ENCODE measurements at places on chromosomes 2 and 18. TPM values are rescaled to one million over a fixed set of nuclear protein-coding genes. Genes with fewer than 3 reads are reported as not detected.
A peak's percentile ranks its signal among the peaks of the same experiment; 100 is the strongest.

- DNase-seq = no peak
Measured at GRCh38 chr18:55268151-55268601, 308.9 kb upstream of the CCDC68 start.

DNA sequence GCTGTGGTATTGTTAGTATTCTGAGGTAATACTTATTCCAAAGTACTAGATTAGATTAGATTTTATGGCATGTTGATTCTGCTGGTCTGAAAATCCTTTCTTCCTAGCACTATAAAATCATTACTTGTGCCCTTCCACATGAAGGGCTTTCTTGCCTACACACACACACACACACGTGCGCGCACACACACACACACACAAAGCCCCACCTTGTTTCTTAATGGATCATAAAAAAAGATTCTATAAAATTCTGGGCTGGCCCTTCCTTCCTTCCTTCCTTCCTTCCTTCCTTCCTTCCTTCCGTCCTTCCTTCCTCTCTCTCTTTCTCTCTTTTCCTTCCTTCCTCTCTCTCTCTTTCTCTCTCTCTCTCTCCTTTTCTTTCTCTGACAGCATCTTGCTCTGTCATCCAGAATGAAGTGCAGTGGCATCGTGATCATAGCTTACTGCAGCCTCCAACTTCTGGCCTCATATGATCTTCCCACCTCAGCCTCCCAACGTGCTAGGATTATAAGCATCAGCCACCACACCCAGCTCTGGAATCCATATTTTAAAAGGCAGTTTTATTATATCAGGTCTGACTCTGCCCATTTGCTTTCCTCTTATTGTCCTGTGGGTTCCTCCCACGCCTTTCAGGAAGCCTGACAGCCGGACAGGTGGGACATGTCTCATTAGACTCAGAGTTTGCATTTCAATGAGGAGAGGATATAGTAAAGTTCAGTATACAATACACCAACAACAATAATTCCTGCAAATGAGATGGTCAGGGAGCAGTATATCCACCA lies 321.1 kb downstream of the PIK3C3 start:
- no peak for DNase-seq

The NCKAP5 gene
- 0.43 TPM for total RNA-seq

- DNase-seq = no peak
Measured at GRCh38 chr18:54792079-54792478, 36.2 kb upstream of the RAB27B start.

DNA sequence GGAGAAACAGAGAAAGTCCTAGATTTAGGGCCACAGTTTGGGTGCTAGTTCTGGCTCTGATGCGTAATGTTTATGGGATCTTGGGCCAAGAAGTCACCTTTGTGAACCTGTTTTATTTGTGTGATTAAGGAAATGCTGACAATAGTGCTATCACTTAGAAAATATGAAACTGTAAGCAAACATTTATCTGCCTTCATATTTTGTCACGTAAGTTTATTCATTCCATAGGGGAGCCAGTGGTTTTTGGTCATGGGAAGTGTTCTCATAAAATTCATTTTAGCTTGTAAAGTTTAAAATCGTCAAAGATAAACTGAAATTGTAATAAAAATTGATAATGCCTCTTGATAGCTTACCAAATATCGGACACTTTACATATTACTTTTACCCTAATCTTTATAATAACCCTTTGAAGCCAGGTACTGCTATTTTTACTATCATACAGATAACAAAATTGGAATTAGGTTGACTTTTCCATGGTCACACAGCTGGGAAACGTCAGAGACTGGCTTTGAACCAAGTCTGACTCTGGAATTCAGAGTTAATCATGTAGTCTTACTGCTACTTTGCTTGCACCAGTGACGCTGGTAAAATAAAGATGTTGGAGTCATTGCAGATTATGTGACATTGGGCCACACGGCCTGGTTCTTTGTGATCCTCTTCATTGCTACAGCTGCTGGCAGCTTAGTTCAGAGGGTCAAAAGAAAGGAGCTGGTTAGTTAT lies 99.7 kb downstream of the ICA1L start:
- no peak for DNase-seq

- no peak for DNase-seq
Measured at GRCh38 chr2:238260883-238261282, 21.0 kb upstream of the HES6 start.

GRCh38 chr2:210252699-210253606 lies 27.7 kb upstream of the ACADL start:
- DNase-seq = no peak

DNA sequence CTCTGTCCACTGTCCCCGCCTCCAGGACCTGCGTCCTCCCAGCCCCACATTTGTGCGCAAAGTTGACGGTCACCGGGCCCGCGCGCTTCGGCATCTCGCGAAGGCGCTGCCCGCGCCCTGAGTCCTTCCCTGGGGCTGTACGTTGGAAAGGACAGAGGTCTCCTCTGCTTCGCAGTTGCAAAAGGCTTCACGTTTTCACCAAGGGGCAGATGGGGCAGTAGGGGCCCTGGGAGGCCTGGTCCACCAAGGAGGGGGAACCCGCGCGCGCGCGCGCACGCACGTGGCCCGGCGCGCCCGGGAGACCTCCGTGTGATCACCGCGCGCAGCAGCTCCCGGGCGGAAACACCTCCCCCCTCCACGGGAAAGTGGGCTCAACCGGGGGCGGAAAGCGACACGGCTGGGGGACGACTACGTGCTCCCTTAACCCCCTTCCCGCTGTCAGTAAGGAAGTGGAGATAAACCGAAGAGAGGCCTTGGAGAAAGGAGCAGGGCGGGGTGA lies 21.9 kb downstream of the TEX44 start:
- DNase-seq = no peak

DNA sequence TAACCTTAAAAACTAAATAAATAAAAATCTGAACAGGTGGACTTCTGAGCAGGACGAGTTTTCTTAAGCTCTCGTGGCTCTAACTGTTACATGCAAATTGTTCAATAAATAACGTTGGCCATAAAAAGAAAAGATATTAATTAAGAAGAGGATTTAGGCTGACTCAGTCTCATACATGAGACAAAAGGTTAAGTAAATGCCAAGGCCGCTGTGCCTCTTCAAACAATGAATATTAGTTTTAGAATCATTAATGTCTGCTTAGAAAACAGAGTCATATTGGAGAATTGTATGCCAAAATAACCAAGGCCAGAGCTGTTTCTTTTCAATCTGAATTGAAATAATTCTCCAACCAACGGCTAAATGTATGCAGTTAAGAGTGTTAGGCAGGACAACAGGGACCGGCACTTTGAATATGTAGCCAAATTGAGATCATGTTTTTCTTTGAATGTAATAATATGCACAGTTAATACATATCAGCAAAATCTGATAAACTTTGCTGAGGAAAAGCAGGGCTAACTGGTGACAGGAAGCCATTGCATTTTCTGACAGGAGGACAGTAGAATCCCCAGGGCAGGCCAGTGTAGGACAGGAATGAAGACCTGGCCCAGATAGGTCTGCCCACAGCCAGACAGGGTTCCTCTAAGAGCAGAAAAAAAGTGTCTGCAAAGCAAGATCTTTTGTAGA lies 1041.4 kb upstream of the FANCL start:
- no peak for DNase-seq

The IL18RAP gene
- not detected for total RNA-seq

- peak; percentile 78 for DNase-seq
Measured at GRCh38 chr18:64720781-64721464, 572.0 kb upstream of the LINC00305 start.

The GAD1 gene
- total RNA-seq = 10.7 TPM

DNA sequence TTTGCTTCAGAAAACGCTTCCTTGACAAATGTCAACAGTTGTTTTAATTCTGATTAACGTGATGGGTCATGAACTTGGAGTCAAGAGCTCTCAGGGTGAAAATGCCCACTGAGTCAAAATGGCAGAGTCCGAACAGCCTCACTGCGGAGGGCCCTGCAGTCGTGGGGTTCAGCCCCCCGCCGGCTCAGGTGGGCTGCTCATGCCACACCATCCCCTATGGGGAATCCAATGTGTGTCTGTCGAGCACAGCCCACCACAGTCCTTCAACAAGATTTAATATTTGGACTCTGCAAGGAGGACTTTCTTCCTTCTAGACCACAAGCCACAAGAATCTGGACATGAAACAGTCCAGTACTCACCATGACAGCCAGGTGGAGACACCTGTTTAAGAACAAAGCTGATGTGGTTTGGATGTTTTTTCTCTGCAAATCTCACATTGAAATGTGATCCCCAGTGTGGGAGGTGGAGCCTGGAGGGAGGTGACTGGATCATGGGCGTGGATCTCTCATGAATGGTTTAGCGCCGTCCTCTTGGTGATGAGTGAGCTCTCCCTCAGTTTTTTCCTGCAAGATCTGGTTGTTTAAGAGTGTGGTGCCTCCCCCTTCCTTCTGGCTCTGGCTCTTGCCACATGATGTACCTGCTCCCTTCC lies 201.0 kb downstream of the NDUFA10 start:
- peak; percentile 70 for DNase-seq

DNA sequence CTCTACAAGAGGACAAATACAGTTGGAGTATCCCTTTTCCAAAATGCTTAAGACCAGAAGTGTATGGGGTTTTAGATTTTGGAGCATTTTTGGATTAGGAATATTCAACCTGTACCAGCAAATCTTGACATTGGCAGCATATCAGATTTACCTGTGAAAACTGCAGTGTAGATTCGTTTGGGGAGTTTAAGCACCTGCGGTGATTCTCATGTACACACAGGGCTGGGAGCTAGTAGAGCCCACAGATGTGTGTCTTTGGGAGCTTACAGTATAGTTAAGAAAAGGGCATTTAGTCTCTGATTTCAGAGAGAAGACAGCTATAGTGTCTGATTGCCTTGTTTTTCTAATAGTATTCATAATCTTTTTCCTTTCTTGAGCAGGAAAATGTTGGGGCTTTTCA lies 30.1 kb downstream of the PTCD3 start:
- DNase-seq = no peak

- DNase-seq = no peak
Measured at GRCh38 chr2:162164802-162165201, 12.8 kb upstream of the GCG start.

DNA sequence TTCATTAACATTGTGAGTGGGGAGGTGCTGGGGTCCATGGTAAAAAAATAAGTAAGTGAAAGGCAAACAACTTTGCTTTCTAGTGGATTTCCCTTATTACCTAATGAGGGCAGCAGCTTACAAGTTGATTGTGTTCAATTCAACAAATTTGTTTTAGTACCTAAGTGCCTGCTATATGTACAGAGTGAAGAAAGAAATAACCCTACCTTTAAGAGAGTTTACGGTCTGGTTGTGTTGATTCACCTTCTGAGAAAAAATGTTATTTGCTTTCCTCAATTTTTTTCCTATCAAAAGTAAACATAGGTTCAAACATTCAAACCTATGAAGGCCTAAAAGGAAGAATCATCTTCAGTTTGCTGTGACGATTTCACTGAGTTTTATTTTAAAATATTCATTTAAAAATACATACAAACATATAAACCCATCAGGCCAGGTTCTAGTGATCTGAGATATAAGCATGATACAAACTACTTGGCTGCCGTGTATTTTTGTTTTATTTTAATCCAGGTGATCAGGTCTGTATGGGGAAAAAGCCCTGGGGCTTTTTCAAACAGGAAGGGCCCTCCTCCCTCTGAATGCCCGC lies 1.5 kb upstream of the SPTBN1 start:
- no peak for DNase-seq

DNA sequence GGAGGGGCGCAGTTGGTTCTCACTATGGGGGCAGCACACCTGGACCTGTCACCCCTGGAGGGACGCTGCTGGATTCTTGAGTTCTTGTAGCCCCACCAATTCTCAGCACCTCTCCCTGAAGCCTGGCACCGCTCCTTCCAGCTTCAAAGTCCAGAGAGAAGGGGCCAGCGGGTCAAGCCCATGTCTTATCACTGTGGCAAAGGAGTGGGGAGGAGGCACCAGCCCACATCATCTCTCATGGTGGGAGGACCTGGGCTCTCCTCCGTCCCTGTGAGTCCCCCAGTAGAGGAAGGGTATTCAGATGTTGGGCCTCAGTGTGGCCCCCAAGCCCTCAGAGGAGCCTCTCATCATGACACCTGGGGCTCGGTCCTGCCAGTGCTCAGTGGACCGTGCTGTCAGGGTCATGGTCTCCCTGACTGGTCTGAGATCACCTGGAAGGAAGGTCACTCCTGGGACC lies 67.4 kb downstream of the HS1BP3 start:
- no peak for DNase-seq

The MALL gene
- 1.4 TPM for total RNA-seq

GRCh38 chr2:28102455-28102874 lies 211.9 kb downstream of the BABAM2 start:
- no peak for DNase-seq

DNA sequence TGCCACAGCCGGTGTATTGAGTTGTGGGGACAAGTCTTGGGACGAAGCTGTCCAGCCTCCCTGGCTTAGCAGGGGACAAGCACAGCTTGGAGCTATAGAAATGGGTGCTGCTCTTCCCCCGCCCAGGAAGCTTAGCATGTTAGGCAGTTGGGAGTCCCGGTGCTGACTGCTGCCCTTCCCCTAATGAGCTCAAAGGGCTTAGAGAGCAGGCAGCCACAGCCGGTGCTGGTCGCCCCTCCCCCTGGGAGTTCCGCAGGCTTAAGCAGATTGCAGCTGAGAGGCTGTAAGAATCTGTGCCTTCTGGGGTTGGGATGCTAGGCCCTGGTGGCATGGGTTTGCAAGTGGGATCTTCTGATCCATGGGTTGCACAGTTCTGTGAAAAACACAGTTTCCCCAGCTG lies 237.3 kb downstream of the DCDC2C start:
- peak; percentile 80 for DNase-seq

GRCh38 chr18:65753520-65753919 lies 2.7 kb downstream of the CDH7 start:
- peak; percentile 85 for DNase-seq

- DNase-seq = peak; percentile 43
Measured at GRCh38 chr18:73331212-73331772, 463.5 kb upstream of the NETO1 start.
